ENCODE measurements at places on chromosomes 6 and 20.

DNA sequence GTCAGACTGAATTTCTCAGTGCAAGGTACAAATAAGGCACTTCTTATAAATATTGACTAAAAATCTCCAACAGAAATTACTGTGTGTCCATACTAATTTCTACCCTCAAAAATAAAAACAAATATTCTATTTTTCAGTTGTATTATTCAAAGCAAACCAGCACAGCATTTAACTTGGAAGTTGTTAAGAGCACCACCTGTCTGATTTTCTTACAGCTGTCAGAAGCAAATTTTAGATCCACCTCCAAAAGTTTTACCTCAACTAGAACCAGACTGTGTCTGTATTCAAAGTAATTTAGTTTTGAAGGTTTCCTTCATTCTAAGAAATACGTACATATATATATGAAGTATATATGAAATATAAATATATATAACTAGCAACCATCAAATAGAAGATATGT, 1.2 kb downstream of the TRDN start:
- DNase-seq, result no peak

- DNase-seq, result no peak
These were observed 882.0 kb downstream of the TFAP2A start for GRCh38 chr6:9532621-9533557.

DNA sequence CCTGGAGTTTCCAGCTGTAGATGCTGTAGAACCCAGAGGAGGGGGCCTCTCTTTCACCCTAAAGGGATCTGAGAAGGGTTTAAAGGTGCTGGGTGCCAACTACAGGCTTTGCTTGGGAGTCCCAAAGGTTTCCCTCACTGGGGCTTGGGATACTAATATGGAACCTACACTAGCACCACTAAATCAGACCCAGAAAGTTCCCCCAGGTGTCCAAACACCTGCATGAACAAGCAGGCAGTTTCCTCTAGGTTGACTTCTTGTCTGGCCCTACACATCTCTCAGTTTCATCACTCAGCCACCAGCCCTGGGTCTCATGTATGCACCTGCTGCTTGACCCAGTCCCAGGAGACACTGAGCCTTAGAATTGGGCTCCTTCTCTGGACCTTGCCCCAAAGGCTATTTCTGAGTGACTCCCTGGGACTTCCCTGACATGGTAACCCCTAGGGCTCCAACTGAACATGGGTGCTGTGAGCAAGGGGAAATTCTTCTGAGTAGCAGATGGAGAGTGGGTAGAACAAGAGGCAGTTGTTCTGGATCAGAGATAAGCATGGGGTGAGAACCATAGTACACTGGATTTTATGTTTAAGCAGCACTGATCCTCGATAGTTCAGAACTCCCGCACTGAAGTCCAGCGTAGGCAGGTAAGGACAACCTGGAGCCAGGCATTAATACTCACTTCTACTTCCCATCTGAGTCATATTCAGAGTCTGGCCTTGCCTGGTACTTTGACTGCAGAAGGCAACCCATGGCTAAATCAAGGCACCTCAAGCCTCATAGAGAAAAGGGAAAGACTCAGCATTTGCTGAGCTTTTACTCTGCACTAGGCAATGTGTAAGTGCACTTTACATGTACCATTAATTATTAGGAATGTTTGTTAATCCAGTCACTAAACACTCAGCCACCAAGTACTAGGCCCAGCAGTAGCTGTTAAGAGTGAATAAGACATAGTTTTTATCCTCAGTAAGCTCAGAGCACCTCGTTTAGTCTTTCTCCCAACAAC, 16.8 kb downstream of the BCL2L1 start:
- DNase-seq, result no peak

GRCh38 chr20:13008761-13009681, at the start of gene SPTLC3:
Gene SPTLC3, plus strand, starts transcription at chr20:13008972. Its CDS starts 296 bp downstream, at chr20:13009268.
- no peak for DNase-seq

Measured in activated T-cell treated with anti-CD3 and anti-CD28 coated beads for 24 hours (primary cell).